Stimulated activated CD4-positive, alpha-beta T cell treated with anti-CD3 and anti-CD28 coated beads, Interleukin-1b, Interleukin-23, amount 100 ng/mL, for 1 hour (primary cell): ENCODE measurements at places on chromosomes 4 and X.
A peak's percentile ranks its signal among the peaks of the same experiment; 100 is the strongest.

GRCh38 chr4:137378821-137379220 is 153.5 kb downstream of the PCDH18 start:
- DNase-seq: no peak

GRCh38 chr4:86521373-86521969 is 72.6 kb upstream of the PTPN13 start:
- DNase-seq: no peak

DNA sequence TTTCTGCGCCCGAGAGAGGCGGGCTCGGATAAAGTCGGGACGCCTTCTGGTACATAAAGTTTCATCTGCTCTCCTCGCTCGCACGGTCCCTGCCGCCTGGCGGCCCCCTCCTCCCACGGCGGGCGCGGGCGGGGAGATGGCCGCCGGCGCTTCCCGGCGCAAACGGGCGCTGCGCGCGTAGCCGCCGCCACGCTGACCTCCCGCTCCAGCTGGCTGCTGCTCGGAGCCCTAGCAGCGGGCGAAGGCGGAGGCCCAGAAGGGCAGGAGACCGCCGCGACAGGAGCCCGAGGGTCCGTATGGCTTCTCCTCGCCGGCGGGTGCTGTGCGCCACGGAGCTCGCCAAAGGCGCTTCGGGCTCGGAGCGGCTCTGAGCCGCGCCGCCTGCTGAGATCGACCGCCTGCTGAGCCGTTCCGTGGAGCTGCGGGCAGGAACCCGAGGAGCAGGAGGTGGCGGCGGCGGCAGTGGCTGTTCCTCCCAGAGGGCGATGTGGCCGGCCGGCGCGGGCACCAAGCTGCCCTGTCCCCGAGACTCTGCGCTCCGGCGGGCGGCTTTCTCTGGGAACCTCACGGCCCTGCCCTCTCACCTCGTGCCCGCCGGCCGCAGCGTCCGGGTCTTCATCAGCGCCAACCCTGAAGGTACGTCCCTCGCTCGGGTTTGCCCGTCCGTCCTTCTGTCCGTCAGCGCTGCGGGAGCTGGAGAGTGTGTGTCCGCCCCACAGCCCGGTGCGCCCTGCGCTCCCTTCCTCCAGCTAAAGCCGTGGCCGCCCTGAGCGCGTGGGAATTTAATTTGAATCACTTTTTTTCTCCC is at the start of gene NWD2:
Gene NWD2 (plus strand): TSS at position 161 of the 808 bp plus-strand sequence. CDS start 325 bp downstream, at position 486.
- DNase-seq: no peak

DNA sequence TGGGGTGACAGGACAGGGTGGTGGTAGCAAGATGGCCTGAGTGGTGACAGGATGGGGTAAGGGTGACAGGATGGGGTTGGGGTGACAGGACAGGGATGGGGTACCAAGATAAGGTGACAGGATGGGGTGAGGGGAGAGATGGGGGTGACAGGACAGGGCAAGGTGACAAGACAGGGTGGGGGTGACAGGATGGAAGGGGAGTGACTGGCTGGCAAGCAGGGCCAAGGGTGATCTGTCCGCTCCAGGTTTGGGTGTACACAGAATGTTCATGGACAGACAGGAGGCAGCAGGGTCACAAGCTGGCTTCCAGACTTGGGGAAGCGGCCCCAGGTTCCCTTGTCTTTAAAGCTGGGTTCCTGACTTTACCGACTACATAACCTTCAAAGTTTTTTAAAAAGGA is 23.3 kb downstream of the RNF212 start:
- no peak for DNase-seq

- no peak for DNase-seq
Measured at GRCh38 chrX:132388371-132388770, 100.5 kb downstream of the MBNL3 start.

DNA sequence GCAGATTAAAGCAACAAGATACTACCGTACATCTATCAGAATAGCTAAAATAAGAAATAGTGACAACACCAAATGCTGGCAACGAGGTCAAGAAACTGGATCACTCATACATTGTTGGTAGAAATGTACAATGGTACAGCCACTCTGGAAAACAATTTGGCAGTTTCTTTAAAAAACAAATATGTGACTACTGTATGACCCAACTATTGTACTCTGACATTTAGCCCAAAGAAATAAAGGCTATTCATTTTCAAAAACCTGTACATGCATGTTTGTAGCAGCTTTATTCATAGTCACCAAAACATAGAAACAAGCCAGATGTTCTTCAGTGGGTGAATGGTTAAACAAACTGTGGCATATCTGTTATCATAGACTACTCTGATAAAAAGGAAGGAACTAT is 8.2 kb downstream of the CLCN3 start:
- DNase-seq: no peak

DNA sequence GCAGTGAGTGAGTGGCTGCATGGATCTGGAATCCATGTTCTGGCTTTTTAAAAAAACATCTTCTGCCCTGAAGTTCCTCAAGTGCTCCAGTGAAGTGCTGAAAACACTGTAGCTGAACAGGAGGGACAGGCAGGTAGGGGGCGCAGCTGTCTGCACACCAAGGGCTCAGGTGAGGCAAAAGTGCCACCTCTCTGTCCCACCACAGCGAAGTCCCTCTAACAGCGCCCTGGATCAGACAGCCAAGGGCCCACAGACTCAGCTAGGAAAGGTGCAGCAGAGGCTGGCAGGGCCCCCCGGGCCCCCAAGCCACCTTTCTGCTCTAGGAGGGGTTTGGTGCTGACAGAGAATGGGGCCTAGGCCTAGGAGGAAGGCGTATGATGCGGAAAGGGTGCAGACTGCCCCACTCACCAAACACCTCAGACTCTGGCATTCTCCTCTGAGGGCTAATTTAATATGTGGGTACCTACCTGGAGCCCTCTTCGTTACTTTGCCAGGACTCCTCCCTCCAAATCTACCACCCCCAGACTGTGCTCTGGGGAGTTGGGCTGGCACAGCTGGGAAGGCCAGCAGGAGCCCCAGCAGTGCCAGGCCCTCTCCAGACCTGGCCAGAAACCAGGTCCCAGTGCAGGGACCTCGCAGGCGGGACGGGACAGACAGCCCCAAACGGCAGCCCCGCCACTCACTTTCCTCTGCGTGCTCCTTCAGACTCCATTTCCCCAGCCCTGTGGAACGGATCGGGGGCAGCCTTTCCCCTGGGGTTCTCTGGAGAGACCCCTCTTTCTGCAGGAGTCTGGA is 73.7 kb downstream of the ENPP6 start:
- DNase-seq: no peak

GRCh38 chr4:155759372-155760252 is 791 bp downstream of the GUCY1B1 start:
- no peak for DNase-seq

- no peak for DNase-seq
Measured at GRCh38 chr4:40330536-40330935, 4.6 kb upstream of the CHRNA9 start.

- DNase-seq: no peak
Measured at GRCh38 chr4:138939960-138940359, 75.6 kb upstream of the NOCT start.

GRCh38 chrX:65528705-65529340 is 5.8 kb downstream of the LAS1L start:
- peak; percentile 26 for DNase-seq

GRCh38 chr4:7872264-7872771 is 67.3 kb downstream of the AFAP1 start:
- DNase-seq: no peak

- no peak for DNase-seq
Measured at GRCh38 chr4:175351473-175351872, 433.3 kb downstream of the ADAM29 start.

GRCh38 chr4:180234730-180235129 is 2008.5 kb upstream of the TENM3 start:
- no peak for DNase-seq

DNA sequence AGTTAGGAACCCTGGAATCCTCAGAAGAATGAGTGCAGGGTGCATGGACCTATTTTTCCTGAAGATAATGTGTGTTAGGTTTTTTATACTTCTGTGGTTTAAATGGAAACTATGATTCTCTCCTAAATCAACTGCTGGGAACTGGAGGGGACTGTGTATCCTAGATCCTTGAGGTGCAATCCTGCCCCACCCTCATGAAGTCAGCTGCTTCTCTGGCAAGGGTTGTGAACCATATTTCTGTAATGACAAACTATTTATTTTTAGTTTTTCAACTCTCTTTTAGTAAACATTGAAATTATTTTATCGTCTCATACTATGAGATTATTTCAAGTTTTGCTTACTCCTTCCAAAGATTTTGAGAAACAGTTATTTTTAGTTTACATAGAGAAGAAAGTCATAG is 25.8 kb upstream of the VEGFC start:
- no peak for DNase-seq

DNA sequence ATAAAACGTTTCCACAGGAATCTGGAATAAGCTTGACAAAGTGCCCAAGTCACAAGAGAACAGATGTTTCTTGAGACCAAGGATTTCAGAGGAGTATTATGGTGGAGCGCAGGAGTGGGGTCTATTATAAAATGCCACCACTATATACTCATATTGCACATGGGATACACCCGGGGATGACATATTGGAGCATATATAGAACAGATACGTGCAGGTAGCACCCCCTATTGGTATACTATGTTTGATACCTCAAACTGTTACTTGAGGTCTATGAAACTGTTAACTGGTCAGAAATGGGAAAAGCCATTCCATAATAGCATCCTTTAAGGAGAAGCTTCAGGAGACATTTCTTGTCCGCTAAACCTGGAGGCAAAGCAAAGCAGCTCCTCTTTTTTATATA is 86.0 kb downstream of the PCYT1B start:
- DNase-seq: no peak

DNA sequence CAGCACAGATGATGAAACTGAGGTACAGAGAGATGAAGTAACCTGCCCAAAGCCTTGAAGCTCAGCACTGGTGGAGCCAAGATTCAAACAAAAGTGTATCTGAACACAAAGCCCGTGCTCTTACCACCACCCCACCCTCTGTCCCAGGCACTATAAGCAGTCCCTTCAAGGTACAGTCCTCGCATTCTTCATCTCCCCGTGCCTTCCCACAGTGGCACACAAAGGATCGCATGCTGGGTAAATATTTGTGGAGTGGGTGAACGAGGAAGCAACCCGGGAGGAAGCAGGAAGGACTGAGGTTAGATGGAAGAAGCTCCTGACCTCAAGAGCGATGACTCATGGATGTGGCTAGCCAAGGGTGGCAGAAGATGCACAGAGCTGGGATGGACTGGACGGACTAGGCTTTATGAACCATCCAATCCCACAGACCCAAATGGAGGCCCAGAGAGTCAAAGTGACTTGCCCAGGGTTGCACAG is 18.4 kb downstream of the IQSEC2 start:
- no peak for DNase-seq

GRCh38 chr4:89029591-89029990 is 27.4 kb downstream of the FAM13A start:
- DNase-seq: no peak

DNA sequence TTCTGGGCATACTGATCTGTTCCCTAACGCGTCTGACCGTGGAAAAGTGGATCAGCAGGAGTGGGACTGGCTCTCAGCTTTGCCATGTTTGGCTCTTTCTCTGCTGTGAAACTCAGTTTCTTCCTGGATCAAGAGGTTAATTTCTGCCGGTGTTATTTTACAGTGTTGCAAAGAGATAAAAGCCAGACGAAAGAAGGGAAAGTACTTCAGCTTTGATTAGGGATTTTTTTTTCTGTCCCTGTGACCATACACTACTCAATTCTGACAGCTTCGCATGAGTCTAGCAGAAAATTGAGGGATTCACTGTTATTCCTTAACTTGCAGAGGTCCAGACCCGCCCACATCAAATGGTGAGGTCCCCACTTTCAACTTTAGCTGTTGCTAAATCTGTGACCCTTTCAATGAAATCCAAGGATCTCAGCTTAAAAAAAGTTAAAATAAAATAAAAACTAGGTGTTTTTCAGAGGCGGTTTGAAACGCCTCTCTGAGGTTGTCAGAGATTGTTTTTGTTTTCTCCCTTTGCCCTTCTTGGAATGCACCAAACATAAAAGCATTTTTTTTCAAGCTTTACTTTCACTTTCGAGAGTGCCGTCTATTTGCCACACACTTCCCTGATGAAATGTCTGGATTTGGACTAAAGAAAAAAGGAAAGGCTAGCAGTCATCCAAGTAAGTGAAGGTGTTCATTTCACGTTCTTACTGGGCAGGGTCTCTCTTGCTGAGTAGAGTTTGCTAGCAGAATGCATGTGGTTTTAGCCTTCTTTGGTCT is at the start of gene TLR3:
Gene TLR3 (plus strand): TSS at position 576 of the 768 bp plus-strand sequence. CDS start 7,464 bp downstream, outside the sequence.
- DNase-seq: no peak

DNA sequence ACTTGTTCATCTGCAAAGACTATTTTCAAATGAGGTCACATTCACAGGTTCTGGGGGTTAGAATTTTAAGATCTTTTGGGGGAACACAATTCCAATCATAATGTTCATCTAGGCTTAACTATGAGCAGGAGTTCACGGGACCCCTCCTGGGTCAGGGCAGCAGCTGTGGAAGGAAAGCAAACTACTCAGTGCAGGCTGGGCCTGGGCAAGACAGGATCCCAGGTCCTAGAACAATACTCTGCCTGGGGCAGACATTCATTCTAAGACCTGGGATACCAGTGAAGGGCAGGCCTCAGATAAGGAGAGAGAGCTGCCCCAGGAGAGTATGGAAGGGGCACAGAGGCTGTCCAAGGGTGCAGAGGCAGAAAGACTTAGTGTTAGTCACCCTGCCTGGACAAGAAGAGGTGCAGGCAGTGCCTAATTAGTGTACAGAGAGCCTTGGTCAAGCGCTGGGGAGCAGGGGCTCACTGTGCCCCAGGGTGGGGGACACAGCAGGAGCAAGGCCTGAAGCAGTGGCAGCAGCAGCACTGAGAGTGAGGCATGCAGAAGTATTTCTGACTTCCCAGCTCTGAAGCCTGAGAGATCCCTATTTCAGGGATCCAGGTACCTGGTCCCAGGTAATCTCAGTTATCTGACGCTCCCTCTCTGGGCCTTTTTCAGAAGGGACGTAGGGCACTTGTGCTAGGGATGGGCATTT is 123.0 kb upstream of the MAMLD1 start:
- no peak for DNase-seq

DNA sequence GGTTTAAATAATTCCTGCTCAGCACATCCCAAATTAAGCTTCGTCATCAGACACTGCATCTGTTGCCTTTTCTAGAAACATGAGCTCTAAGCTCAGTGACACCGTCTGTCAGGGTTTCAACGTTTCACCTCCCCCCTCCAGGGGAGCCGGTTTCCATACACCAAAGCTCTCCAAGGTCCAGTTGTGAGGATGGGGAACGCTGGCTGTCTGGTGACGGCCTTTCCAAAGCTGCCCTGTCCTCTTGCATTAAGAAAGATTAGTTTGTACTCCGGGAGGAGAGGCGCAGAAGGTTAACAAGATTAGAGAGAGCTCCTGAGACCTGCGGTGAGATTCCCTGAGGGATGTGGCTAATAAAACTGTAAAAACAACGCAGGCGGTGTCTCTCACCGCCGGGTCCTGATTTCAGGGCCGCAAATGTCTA is 43.2 kb downstream of the ASMT start:
- DNase-seq: no peak

DNA sequence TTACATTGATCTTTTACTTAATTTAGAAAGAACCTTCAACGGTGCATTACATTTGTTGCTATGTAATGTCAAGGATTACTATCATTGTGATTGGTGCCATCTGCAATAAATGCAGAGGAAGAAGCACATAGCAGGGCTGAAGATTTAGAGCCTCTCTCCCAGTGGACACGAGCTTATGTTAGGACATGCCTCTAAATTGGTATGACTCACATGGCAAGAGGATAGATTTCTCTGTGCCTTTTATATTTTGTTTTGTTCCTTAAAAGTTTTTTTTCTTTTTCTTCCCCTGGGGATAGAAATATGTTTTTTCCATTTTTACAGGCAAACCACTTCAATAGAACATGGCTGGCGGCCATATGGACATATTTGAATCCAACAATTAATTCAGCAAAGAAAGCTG is 205.0 kb upstream of the HAND2 start:
- DNase-seq: no peak
